ENCODE measurements at places on chromosomes 7 and 10.

GRCh38 chr10:93267521-93267920 lies 193.8 kb downstream of the CYP26A1 start:
- DNase-seq: no peak

DNA sequence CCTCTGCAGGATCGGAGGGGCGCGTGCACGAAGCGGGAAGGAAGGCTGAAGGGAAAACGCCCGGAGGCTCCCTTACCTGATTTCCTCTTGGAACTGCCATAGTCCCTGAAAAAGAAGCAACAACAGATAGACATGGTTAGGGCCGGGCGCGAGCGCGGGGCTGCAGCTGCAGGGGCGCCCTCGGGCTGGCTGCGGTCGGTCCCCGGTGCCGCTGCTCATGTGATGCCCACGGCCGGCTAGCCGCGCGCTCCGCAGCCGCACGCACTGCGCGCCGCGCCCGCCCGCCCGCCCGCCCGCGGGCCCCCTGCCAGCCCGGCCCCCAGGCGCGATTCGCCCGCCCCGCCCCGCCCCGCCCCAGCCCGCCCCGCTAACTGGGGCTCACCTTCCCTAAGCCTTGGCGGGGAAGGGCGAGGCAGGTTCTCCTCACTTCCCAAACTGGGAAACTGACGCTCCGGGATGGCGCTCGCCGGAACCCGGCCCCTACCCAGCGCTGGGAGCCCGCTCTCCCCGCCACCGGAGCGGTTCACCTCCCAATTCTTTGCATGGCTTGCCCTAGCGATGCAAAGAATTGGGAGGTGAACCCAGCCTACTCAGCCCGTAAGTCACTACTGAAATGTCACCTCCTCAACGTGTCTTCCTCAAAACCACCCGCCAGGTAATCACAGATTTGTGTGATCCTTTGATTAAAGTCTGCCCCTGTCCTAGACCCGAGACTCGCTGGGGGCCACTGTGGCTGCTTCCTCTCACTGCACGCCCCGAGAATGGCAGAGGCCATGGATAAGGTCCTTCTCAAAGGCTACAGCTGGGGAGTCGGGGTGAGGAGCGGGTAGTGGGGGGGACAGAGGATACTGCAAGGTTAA lies 162.2 kb downstream of the SH3PXD2A start:
- DNase-seq: no peak

DNA sequence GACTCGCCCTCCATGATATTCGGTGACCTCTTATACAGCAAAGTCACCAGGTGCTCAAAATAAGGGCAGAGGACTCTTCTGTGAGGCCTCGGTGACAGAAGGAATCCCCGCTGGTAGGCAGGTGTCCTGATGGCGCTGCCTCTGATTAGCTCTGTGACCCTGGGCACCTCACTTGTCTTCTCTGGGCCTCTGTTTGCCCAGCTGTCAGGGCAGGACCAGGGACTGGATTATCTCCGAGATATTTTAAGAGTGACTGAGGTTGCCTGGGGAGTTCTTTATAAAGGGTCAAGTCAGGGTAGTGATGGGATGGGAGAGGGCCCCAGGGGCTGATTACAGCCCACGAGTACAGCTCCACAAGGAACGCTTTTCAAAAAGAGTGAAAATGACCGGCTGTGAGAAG lies 70.9 kb upstream of the SAMD8 start:
- DNase-seq: no peak

DNA sequence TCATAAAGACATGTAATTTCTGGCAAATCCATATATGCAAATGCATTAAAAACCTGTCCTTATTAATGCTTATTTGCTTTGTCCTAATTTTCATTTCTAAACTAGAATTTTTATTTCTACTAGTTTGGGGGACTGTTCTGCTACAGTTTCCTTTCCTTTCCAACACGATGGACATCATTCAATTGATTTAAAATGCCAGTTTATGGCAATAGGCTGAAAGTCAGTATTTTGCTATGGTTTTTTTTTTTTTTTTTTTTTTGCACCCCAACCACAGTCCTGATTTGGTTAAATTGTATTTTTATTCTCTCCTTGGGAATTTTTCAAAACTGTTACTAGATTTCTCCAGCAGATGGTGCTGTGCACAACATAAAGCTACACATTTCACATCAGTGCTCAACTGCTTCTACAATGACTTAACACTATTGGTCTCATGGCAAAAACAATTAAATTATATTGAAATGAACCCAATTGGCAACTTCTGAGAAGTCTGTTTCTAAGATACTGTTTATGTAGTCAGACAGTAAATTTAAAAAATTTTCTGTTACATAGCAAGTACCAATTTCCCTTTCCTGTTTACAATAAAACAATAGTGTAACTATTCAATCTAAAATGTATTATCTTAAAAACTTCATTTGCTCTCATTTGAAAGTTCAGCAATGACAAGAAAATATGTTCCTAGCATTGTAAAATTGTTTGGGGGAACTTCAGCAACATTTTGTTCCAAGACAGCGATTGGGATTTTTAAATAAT lies 193.8 kb upstream of the CCDC6 start:
- peak; percentile 66 for DNase-seq

- no peak for DNase-seq
Observed at GRCh38 chr7:3056234-3057065, 12.8 kb upstream of the CARD11 start.

GRCh38 chr7:103987451-103987850 lies 2.0 kb downstream of the RELN start:
- peak; percentile 21 for DNase-seq

DNA sequence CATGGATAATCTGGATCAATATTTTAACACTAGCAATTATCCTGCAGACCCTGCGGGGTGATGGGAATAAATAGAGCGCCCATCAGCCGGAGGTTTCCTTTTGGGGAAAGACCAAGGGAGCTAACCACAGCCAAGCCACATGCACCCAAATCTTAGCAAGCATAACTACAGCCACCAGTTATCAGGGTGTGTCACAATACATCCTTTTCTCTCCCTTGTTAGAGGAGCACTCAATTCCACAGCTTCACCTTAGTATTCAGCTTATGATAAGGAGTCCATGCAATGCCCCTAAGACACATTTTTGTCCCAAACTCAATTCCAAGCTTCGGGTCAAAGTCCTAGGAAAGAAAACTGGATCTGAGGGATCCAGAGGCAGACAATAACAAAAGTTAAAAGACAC lies 15.9 kb downstream of the TOMM7 start:
- DNase-seq: no peak

DNA sequence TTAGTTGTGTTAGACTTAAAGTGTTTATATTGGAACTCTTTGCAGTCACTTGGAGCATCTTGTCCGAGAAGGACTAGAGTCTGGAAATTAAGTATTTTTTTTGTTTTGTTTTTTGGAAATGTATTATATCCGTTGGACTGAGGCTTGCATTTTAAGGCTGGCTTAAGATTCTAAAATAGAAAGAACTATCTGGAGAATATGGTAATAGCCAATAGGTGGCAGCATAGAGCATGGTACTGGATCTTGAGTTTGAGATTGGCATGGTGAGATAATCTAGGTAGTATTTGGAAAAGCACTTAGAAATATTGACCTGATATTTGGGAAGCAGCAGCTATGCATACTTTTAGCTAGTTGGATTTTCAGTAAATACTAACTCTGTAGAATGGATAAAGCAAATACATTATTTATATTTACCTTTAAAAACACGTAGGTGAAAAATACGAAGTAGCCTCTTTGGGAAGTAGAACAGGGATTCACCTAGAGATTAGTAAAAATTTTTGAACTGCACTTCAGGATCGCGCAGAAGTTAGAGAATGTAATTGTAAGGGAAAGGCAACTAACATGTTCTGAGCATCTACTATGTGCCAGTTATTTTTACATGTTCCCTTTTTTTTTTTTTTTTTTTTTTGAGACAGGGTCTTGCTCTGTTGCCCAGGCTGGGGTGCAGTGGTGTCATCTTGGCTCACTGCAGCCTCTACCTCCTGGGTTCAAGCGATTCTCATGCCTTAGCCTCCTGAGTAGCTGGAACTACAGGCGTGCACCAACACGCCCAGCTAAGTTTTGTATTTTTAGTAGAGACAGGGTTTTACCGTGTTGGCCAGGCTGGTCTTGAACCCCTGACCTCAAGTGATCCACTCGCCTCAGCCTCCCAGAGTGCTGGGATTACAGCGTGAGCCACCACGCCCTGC lies 78.6 kb downstream of the LCOR start:
- DNase-seq: peak; percentile 43

GRCh38 chr7:100171087-100171681 lies 2.8 kb upstream of the GAL3ST4 start:
- DNase-seq: no peak

DNA sequence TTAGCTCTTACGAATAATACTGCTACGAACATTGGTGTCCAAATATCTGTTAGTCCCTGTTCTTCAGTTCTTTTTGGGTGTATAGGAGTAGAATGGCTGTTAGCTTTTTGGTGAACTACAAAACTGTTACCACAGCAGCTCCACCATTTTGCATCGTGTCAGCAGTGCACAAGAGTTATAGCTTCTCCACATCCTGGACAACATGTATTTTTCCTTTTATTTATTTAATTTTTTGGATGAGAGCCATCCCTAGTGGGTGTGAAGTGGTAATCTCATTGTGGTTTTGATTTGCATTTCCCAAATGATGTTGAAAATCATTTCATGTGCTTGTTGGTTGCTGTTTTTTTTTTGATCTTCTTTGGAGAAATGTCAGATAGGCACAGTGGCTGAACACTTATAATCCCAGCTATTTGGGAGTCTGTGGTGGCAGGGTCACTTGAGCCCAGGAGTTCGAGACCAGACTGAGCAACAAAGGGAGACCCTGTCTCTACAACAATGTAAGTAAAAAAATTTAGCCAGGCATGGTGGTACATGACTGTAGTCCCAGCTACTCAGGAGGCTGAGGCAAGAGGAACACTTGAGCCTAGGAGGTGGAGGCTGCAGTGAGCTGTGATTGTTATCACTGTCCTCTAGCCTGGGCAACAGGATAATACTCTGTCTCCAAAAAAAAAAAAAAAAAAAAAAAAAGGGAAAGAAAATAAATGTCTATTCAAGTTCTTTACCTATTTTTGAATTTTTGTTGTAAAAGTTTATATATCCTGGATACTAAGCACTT lies 31.7 kb downstream of the TRIM24 start:
- no peak for DNase-seq

DNA sequence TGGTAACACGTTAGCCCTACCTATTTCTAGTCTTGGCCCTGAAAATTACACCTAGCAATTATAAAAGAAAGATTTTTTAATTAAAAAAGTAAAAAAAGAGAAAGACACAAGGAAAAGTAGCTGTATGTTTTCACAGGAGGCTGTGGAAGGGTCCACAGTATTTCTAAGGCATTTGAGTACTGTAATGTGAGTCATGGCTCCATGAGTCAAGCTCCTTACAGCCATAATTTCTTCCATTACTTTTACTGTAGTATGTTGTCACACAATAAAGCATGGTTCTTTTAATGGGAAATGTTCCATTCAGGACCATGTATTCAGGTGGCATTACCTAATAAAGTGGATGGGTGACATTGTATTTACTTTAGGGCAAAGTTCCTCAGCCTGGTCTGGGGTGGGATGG lies 113.4 kb downstream of the GPR37 start:
- no peak for DNase-seq

GRCh38 chr7:33128631-33128989 lies 754 bp upstream of the BBS9 start:
- DNase-seq: no peak

- no peak for DNase-seq
Observed at GRCh38 chr7:25758559-25758958, 393.4 kb upstream of the NFE2L3 start.

- no peak for DNase-seq
Observed at GRCh38 chr7:36962367-36962766, 238.1 kb upstream of the AOAH start.

DNA sequence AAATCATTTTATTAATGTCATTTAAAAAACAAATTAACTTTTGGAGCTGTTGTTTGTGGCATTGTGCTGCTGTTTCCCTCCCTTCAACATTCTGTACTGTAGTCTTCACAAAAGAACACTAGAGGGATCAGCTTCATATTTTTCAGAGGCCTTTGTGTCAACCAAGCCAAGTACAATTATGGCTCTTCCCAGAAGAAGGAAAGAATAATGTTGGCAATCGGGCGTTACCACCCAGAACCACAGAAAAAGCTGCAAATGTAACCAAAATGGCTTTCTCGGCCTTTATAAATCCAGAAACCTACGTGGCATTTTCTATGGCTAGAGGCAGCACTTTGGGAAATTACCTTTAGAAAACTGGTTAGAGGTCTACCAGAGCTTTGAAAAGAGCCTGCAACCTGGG lies 98.8 kb upstream of the COL1A2 start:
- DNase-seq: peak; percentile 33

DNA sequence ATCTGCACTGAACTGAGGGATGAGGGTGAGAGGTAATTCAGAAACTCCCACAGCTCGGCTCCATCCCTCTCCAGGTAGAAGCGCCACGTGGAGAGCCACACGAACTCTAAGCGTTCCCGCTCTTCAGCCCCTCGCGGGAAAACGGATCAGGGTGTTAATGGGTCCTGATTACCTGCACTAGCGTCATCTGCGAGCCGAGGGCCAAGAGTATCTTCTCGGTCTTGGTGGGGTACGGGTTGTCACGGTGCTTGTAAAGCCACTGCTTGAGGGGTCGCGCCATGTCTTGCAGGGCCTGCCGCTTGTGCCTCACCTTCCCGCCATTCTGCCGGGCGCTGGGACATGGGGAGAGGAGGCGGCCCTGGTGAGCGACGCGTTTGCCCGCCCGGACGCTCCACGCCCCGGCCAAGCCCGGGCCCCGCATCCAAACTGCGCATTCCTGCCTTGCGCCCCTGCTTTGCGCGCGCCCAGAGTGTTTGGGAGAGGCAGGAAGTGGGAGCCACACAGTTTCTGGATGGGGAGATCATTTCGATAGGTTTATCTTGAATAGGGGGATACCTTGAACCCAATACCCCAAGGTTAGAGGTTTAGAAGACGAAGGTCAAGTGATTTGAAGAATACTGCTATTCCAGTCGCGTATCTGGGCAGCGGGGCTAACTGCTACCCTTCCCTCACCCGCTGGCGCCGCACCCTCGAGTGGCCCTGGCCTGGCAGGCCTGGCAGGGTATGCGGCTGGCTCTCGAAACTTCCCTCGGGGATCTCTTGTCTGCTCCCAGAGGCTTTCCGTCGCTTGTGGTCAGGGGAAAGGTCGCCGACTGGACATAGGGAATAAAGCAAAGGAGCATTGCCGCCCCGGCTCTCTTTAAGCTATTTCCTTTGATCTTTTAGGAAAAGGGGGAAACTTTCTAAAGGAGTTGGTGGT lies 4.2 kb downstream of the MKX start:
- DNase-seq: no peak

GRCh38 chr10:62627983-62628382 lies 176.5 kb upstream of the ADO start:
- no peak for DNase-seq

DNA sequence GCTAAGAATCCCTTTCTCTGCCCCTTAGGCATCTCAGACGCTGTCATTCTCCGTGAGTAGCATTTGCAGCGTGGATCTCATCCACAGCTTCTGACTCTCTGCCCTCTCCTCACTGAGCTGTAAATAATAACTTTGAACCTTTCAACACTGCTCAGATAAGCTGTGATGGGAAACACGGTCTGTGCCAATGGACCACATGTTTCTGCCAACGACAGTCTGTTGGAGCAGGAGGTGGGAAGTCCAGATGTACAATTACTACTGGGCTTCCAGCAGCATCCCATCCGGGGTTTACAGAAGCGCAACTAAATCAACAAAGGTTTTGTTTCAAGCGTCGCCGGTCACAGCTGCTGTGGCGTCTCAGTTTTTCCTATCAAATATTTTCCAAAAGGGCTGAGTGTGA lies 1110.6 kb downstream of the TYW1 start:
- DNase-seq: peak; percentile 6

GRCh38 chr7:5484921-5485320 lies 61.3 kb upstream of the TNRC18 start:
- no peak for DNase-seq

- DNase-seq: no peak
Observed at GRCh38 chr7:50793120-50793946, 10.6 kb upstream of the GRB10 start.
